Camera-type eye (tissue), 1 donor: ENCODE measurements at places on chromosomes 16 and 17. TPM values are rescaled to one million over a fixed set of nuclear protein-coding genes. Genes with fewer than 3 reads are reported as not detected.

The EMP2 gene
- 21.9 TPM for total RNA-seq

The PRSS27 gene
- 2.0 TPM for total RNA-seq

The CCDC47 gene
- 79.0 TPM for total RNA-seq

The IL34 gene
- 11.3 TPM for total RNA-seq

The NLRC5 gene
- 7.0 TPM for total RNA-seq
